ENCODE measurements at places on chromosomes 11 and 22. TPM values are rescaled to one million over a fixed set of nuclear protein-coding genes. Genes with fewer than 3 reads are reported as not detected.

CLDN5 gene
- 17.2 TPM for total RNA-seq

CCDC89 gene
- 6.0 TPM for total RNA-seq

SLC25A18 gene
- total RNA-seq, result not detected

PPP6R2 gene
- total RNA-seq, result 65.0 TPM

SLC22A9 gene
- total RNA-seq, result not detected

KCNA4 gene
- not detected for total RNA-seq

CDC45 gene
- total RNA-seq, result 11.2 TPM

CNTN5 gene
- 1.5 TPM for total RNA-seq

TRIM29 gene
- total RNA-seq, result not detected

PTDSS2 gene
- 32.0 TPM for total RNA-seq

TESMIN gene
- total RNA-seq, result 0.13 TPM

PKP3 gene
- 1.3 TPM for total RNA-seq

TEX12 gene
- 0.13 TPM for total RNA-seq

TMPRSS4 gene
- under 0.01 TPM for total RNA-seq

LARGE1 gene
- 11.8 TPM for total RNA-seq

Measured in aortic smooth muscle cell (primary cell).